Large intestine (tissue), 12 donors: ENCODE measurements at places on chromosomes 16 and 17. TPM values are rescaled to one million over a fixed set of nuclear protein-coding genes. Genes with fewer than 3 reads are reported as not detected.

The SLC47A2 gene
- polyA plus RNA-seq: 0.54 TPM

The NHERF2 gene
- polyA plus RNA-seq: 32.3 TPM

The CSH2 gene
- 0.06 TPM for polyA plus RNA-seq

The HAS3 gene
- polyA plus RNA-seq: 1.2 TPM

The CBX2 gene
- 14.4 TPM for polyA plus RNA-seq

The ACSM5 gene
- 0.48 TPM for polyA plus RNA-seq

The PRSS22 gene
- polyA plus RNA-seq: 0.63 TPM

The WNT9B gene
- polyA plus RNA-seq: not detected

The COPZ2 gene
- polyA plus RNA-seq: 13.2 TPM

The CTF1 gene
- 4.0 TPM for polyA plus RNA-seq

The ABCA10 gene
- polyA plus RNA-seq: 7.5 TPM

The C16orf92 gene
- not detected for polyA plus RNA-seq

The TEX19 gene
- not detected for polyA plus RNA-seq

The SPNS3 gene
- polyA plus RNA-seq: 9.2 TPM

The MYOCD gene
- polyA plus RNA-seq: 12.2 TPM

The ABI3 gene
- 9.3 TPM for polyA plus RNA-seq

The REXO5 gene
- polyA plus RNA-seq: 6.7 TPM

The NPIPA7 gene
- polyA plus RNA-seq: 10.3 TPM

The TLCD3B gene
- polyA plus RNA-seq: 3.2 TPM

The EFCAB5 gene
- 1.5 TPM for polyA plus RNA-seq

The LRRC36 gene
- 2.5 TPM for polyA plus RNA-seq

The SEPTIN1 gene
- polyA plus RNA-seq: 5.4 TPM

The BCAR1 gene
- 58.6 TPM for polyA plus RNA-seq

The TMC5 gene
- 17.3 TPM for polyA plus RNA-seq

The MT1A gene
- polyA plus RNA-seq: 0.31 TPM

The GRB2 gene
- polyA plus RNA-seq: 67.7 TPM

The ZPBP2 gene
- polyA plus RNA-seq: 0.03 TPM

The CDRT15 gene
- 0.34 TPM for polyA plus RNA-seq

The CTRL gene
- 0.87 TPM for polyA plus RNA-seq

The PERCC1 gene
- polyA plus RNA-seq: 1.3 TPM

The FA2H gene
- polyA plus RNA-seq: 10.4 TPM

The LRRC75A gene
- 37.2 TPM for polyA plus RNA-seq

The FBXW10 gene
- polyA plus RNA-seq: 1.1 TPM

The TBC1D3B gene
- polyA plus RNA-seq: 7.1 TPM

The DLX3 gene
- 0.66 TPM for polyA plus RNA-seq

The STX1B gene
- 1.9 TPM for polyA plus RNA-seq

The TMEM204 gene
- polyA plus RNA-seq: 9.4 TPM

The NPIPB12 gene
- 137 TPM for polyA plus RNA-seq

The ASB16 gene
- polyA plus RNA-seq: 2.5 TPM

The MYO15A gene
- polyA plus RNA-seq: 2.0 TPM

The C16orf54 gene
- 1.5 TPM for polyA plus RNA-seq

The ATP2A1 gene
- 4.1 TPM for polyA plus RNA-seq

The PRSS8 gene
- 252 TPM for polyA plus RNA-seq

The AGRP gene
- polyA plus RNA-seq: 0.13 TPM

The CCL1 gene
- not detected for polyA plus RNA-seq

The CDK5R1 gene
- 3.6 TPM for polyA plus RNA-seq

The CES3 gene
- 16.0 TPM for polyA plus RNA-seq

The MKS1 gene
- polyA plus RNA-seq: 27.1 TPM

The KLHDC4 gene
- polyA plus RNA-seq: 34.0 TPM

The SOX9 gene
- 48.0 TPM for polyA plus RNA-seq

The FBXW10B gene
- polyA plus RNA-seq: 1.9 TPM

The SLC5A11 gene
- polyA plus RNA-seq: 10.0 TPM
